ENCODE measurements at places on chromosomes 1 and 21. TPM values are rescaled to one million over a fixed set of nuclear protein-coding genes. Genes with fewer than 3 reads are reported as not detected.

The TNNT2 gene
- polyA plus RNA-seq: 16,707 TPM

The TRIM58 gene
- 0.07 TPM for polyA plus RNA-seq

The OR2L8 gene
- polyA plus RNA-seq: not detected

The SLX9 gene
- 25.1 TPM for polyA plus RNA-seq

The CNR2 gene
- not detected for polyA plus RNA-seq

The NPHS2 gene
- not detected for polyA plus RNA-seq

DNA sequence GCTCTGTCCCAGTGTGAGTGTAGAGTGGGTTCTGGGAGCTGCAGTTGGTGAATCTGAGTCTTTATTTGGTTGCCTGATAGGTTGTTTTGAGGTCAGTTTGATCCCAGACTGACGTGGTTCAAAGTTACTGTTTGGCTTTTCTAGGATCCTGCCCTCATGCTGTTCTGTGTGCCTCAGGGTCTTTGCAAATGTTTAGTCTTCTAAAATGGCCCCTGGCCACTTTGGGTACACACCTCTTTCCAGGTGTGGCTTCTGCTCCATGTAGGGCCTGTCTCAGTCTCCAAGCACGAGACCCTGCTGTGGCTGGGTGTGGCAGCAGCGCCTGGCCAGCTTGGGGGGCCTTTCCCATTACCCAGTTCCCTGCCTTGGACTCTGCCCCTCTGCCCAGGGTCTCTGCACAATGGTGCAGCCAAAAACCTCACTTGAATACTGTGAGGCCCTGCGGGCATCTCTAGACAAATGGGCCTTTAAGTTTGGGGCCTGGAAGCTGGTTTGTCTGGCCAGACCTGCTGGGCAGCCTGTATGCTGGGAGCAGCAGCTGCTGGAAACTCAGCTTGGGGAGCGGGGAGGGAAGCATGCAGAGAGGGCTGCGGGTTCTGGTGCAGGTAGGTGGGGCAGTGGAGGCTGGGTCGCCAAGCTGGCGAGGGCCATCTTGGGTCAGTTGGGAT lies 5.6 kb downstream of the PTPRF start:
- no peak for DNase-seq

GRCh38 chr1:201946224-201946908 lies at the start of gene LMOD1:
Gene LMOD1 (minus strand): TSS chr1:201946548. CDS start chr1:201946340, 208 bp downstream.
- peak; percentile 88 for DNase-seq

GRCh38 chr1:199512037-199512710 lies 515.3 kb upstream of the NR5A2 start:
- DNase-seq: no peak

GRCh38 chr1:235946571-235946981 lies 79.9 kb upstream of the LYST start:
- no peak for DNase-seq

GRCh38 chr1:9529190-9529589 lies 10.1 kb upstream of the SLC25A33 start:
- no peak for DNase-seq

DNA sequence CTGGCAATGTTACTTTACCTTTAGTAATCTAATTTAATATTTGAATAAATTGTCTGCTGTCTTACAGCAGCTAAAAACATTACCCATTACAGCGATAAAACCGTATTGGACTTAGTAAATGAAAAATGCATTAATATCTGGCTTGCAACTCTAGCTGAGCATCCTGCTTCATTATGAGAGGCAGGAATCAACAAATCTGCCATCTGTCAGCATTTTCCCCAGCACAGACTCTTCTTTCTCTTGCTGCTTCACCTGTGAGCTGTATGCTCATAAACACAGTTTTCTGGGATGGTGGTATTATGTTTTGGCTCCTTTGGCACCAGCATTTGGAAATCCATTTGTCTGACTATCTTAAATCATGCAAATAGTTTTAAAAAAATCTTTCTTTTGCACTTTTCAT lies 487.1 kb downstream of the KCNT2 start:
- no peak for DNase-seq

DNA sequence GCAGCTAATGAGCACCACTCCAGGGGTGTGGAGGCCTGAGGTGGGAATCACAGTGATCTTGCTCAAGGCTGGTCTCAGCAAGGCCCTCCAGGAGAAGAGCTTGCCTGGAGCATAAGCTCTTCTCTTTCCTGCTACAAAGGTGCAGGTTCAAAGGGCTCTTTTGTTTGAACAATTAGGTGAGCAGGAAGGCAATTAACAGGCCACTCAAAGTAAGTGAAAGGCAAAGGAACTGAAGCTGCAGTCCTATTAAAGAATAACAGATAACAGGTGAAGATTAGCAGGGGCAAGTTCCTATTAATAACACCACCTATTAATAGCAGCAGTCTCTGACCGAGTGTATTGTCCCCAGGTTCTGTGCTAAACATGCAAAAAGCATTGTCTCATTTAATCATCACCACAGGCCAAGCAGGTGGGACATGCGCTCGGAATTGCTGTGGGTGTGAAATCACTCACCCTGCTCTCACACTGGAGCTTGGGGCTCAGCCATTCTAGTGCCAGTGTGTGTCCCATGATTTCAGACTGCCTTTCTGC lies 113.8 kb downstream of the RHOU start:
- DNase-seq: no peak

DNA sequence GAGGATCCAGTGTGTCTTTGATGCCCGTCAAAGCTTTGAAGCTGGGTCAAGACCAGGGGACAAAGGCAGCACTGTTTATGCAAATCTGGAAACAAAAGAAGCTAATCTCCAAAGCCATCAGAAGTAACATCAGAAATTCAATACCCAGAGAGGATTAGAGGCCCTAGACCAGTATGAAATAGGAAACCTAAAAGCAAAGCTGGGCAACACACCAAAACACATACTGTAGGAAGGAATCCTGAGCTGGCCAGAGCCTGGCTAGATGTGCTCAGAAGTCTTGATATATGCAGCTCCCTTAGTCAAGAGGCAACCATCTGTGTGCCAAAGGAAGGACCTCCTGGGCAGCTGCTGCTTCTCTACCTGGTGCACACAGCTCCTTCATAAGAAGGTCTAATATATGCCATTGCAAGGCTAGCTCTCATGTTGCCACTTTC lies 12.3 kb downstream of the COLGALT2 start:
- peak; percentile 43 for DNase-seq

DNA sequence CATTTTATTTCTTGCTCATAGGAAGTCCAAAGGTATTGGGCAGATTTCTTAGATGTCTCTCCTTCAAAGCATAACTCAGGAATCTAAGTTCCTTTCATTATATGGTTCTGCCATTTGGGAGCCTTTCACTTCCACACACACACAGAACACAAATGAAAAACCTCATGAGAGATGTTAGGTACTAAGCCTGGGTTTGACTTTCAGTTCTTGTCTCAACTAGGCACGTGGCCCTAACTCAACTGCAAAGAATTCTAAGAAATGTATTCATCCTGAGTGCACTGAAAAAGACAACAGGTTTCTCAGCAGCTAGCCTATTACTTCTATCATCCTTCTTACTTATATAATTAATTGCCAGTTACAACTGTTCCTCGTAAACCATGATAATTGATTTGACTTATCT lies 190.0 kb upstream of the SAMSN1 start:
- DNase-seq: no peak

GRCh38 chr1:205239078-205239477 lies 11.3 kb downstream of the TMCC2 start:
- DNase-seq: no peak

DNA sequence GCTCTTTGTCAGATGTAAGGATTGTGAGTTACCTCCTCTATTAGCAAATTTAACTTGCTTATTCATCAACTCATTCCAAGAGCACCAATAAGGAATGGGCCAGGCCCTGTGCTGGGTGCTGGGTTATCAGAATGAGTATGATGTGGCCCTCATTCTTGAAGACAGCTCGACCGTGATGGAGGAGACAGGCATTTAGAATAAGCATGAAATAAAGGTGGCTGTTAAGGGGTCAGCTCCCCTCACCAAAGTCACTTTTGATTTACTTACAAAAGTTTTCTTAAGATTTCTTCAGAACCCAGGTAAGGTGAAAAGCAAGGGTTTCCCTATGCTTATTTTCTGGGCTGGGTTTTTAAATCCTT lies 15.3 kb upstream of the PADI1 start:
- DNase-seq: no peak

- peak; percentile 97 for DNase-seq
Observed at GRCh38 chr1:154974808-154975408, 427 bp downstream of the CKS1B start.

GRCh38 chr21:32427958-32428623 lies 15.6 kb downstream of the EVA1C start:
- DNase-seq: peak; percentile 67

GRCh38 chr1:90724926-90725656 lies 8.0 kb upstream of the BARHL2 start:
- DNase-seq: no peak
